Renal cortex interstitium (tissue), 15 donors: ENCODE measurements at places on chromosomes 6 and 20. TPM values are rescaled to one million over a fixed set of nuclear protein-coding genes. Genes with fewer than 3 reads are reported as not detected.

MEP1A gene
- polyA plus RNA-seq: not detected

DNA sequence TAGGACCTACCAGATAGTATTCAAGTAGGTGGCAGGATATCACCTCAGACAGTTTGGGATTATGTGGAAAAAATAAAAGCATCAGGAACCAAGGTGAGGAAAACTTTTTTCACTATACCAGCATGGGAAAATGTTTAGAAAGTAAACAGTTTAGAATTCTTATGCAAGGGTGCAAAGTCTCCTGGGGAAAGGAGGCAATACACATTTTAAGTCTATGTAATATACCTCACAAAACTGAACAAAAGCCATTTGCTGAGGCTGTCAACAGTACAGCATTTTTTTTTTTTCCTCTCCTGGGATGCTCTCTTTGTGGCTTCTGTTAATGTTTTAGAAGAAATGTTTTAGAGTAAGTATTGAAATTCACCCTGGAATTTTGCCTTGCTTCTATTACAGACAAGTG lies 73.5 kb downstream of the PHF3 start:
- DNase-seq: no peak

KHDRBS2 gene
- polyA plus RNA-seq: 2.6 TPM

RCAN2 gene
- polyA plus RNA-seq: 19.9 TPM

DYNLT2 gene
- polyA plus RNA-seq: 9.6 TPM

- no peak for DNase-seq
Observed at GRCh38 chr6:86715676-86716075, 221.7 kb upstream of the HTR1E start.

- DNase-seq: no peak
Observed at GRCh38 chr20:56358070-56358469, 704 bp upstream of the FAM210B start.

BRPF3 gene
- polyA plus RNA-seq: 49.6 TPM

DNA sequence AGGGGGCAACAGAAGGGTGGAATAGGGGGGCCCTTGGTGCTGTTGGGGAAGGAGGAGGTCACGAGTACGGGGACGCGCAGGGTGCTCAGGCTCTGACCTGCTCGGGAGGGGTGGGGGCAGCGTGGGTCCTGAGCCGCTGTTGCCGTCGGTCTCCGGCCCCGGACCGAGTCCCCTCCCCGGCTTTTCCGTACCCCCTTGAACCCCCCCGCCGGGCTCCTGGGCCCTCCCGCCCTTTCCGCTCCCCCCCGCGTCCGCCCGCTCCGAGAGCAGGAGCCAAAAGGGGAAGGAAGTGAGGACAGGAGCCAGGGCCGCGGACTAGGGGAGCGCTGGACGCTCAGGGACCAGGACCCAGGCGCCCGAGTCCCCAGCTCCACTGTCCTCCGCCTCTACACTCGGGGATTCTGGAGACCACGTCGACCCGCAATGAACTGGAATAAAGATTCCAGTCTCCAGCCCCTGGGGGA lies at the start of gene RGL2:
Gene RGL2 (minus strand): TSS at position 170 of the 464 bp plus-strand sequence. CDS start 332 bp downstream, outside the sequence.
- DNase-seq: no peak
